ENCODE measurements at places on chromosomes 12 and 14. TPM values are rescaled to one million over a fixed set of nuclear protein-coding genes. Genes with fewer than 3 reads are reported as not detected.
A peak's percentile ranks its signal among the peaks of the same experiment; 100 is the strongest.

The RPAP3 gene
- total RNA-seq, result 21.0 TPM

The GNPNAT1 gene
- 14.2 TPM for total RNA-seq

The SERPINA5 gene
- 1.4 TPM for total RNA-seq

The PITPNM2 gene
- 6.6 TPM for total RNA-seq

The C12orf56 gene
- not detected for total RNA-seq

The RNASE7 gene
- not detected for total RNA-seq

The ARPC3 gene
- total RNA-seq, result 298 TPM

The SAMD15 gene
- 0.55 TPM for total RNA-seq

DNA sequence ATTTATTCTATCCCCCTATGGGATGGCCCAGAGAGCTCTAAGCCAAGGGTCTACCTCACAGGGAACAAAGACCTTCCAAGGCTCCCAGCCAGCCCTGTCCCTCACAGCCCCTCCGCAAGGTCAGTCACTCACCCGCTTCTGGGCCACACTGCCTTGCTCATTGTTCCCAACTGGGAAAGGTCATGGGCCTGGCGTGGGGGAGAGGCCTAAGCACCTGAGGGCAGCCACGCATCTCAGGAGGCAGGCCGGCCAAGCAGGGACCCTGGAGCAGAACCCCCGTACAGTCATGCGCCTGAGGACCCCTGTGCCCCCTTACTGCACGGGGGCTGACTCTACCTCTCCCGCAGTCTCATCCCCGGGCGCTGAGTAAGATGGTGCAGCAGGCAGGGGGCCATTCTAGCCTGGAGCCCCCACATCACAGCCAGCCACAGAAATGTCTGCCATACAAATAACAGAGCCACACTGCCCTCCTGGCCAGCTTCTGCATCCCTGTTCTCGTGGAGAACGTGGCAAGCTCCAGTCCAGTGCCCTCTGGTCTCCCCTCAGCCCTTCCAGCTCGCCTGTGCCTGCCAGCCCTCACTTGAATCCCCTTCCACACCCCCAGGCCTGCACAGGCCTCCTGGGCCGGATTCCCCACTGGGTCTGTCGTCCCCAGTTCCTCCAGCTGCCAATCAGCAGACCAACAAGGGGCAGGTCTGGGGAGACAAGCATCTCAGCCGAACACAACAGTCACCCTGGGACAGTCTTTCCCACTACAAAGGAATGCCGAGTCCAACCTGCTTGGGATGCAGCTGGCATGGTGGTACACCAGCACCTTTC, 16.3 kb downstream of the CCDC85C start:
- DNase-seq, result no peak

- peak; percentile 67 for DNase-seq
These were observed 106.0 kb upstream of the TMTC1 start for GRCh38 chr12:29889737-29890136.

DNA sequence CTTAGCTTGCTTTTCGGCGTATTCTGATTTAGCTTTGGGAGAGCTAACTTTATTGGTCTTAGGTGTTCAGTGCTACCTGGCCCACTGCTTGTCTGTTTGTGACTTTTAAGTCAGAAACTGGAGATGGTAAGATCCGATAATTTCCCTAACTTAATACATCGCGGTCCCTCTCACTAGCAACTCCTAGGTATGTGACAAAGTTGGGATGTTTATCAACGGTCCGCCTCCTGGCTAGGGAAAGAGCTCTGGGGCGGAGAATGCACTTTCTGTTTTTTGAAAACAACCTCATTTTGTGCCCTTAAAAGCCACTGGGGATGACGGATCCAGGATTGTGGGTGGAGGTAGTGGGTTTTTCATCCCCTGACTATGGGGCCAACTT, 1.2 kb downstream of the CDKN1B start:
- no peak for DNase-seq

GRCh38 chr14:95231966-95232633, 74.8 kb upstream of the DICER1 start:
- no peak for DNase-seq

DNA sequence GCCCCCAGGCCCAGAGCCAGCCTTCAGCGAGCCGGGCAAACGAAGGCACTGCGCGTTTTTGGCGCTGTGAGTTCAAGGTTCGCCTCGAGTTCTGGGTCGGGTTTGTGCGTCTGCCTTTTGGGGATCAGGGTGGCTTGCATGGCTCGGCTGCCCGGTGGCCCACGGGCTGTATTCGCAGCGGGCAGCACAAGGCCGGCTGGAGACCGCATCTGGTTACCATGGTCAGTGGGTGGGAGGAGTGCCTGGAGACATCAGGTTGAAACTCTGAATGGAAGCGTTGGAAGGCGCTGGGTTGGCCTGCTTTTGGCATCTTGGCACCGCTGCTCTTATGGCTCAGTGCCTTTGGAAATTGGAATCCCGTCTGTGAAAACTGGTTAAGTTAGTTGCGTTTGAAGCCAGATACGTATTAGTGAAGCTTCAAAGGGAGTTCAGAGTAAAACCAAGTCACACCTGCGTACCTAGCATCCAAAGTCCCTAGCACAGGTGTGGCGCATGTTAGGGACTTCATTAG, 50.9 kb downstream of the SNAPC1 start:
- no peak for DNase-seq

- DNase-seq, result no peak
These were observed 5.7 kb downstream of the RASAL1 start for GRCh38 chr12:113129664-113130456.

DNA sequence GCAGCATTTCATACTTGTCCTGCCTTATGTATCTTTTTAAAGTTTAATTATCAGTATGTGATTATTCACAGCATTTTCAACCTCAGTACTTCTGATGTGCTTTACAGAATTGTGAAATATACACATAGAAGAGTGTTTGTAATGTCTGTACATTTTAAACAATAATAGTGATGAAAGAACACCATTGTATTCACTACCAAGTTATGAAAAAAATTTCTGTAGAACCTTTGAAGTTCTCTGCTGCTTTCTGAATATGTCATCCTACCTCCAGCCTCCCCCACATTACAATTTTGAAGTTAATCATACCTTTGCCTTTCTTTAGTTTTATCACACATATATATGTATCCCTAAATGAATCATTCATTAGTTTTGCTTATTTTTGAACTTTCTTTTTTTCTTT, 24.8 kb downstream of the FRMD6 start:
- no peak for DNase-seq

- no peak for DNase-seq
These were observed 1341.3 kb downstream of the LRFN5 start for GRCh38 chr14:42947991-42948390.

DNA sequence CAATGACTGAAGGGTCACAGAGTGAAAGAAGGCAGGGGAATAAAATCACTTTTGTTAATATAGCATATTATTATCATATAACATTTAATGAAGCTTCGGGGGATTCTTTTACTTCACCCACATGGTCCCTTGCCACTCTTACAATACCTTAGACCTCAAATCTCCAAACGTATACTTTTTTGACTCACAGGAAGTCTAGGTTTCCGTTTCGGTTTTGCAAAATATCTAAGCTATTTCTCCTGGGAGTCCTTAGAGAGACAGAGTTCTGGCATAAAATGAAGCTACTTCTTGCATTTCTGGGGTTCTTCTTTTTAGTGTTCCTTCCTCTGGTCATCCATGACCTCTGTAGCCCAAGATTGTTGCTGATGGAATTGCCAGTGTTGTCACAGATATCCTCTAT, 590.5 kb upstream of the ATP2B1 start:
- DNase-seq, result no peak

DNA sequence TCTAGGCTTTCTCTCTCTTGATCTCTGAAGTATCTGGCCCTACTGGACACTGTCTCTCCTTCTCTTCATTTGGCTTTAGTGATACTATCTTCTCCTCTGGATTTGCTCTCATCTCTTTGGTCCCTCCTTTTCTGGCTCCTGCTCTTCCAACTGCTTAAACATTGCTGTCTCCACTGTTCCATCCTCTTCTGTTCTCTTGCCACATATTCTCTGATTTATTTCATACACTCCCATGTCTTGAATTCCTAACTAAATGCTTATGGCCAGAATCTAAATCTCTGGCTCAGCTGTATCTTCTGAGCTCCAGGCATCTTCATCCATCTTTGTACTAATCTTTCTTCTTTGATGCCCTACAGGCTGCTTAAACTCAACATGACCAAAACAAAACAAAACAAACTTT, 25.5 kb upstream of the PCED1B start:
- no peak for DNase-seq

- DNase-seq, result no peak
These were observed 159.8 kb downstream of the RPAP3 start for GRCh38 chr12:47545938-47546609.

- no peak for DNase-seq
These were observed 12.5 kb downstream of the PLEKHG6 start for GRCh38 chr12:6322969-6323339.

GRCh38 chr12:44015333-44015941, 179.6 kb downstream of the TMEM117 start:
- DNase-seq, result no peak

DNA sequence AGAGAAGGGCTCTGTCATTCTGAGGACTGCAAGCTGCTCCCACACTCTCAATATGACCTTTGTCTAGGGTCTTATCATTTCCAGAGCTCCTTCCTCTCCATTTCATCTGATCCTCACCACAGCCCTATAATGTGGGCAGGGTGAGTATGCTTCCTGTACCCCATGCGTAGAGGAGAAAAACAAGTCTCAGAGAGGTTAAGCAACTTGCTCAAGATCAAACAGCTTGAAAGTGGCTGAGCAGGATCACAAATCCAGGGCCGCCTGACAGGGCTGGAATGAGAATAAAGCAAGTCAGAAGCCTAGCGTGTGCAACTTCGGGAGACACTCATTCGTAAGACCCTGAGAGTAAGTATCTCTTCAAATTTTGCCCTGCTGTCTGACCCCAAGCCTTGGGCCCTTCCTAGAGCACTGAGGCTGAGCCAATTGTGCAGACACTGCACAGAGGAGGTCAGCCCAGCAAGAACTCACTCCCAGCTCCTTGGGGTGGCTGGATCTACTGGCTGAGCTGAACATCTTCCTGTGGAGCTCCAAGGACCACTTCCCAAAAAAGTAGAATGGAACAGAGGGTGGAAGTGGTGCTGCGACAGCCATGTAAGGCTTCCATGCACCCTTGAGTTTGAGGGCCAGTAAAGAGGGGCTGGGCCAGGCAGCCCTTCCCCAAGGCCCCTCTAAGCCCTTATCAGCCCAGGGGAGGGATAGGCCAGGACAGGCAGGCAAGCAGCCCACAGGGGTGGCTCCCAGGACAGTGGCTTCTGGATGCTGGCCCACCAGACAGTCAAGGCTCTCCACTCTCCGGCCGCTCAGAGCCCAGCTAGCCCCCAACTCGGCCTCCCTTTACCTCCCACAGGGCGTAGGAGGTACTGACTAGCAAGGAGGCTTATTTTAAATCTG, 10.5 kb downstream of the ZFP36L1 start:
- DNase-seq, result peak; percentile 65

DNA sequence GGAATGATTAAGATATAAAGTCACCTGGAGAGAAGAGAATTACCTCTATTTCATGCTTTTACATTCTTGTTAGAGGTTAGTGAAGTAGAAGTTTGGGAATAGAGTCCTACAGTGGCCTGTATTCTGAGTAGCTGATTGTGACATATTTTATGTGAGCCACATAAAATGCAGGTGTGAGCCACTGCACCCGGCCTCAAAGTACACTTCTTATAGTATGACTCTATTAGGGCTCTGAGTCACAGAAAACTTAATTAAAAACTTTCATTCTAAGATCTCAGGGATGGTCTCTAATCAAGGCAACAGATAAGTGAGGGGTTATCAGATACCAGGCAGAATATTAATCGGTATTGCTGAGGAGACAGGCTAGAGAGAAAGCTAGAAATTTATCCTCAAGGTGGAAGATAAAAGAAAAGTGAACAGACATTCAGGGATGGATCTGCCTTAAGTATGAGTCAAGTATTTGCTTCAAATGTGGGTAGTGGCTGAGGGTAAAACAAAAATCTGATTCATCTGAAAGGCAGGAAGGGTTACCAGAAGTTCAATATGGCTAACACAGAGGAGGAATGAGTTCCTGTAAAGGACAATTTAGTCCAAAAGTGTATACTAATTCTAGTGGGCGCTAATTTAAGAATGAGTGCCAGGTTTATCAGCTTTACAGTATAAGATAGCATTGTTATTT, 5.5 kb upstream of the G2E3 start:
- no peak for DNase-seq

- DNase-seq, result no peak
These were observed 182.7 kb downstream of the PCNX1 start for GRCh38 chr14:71089971-71090370.

- no peak for DNase-seq
These were observed 103.4 kb upstream of the RMST start for GRCh38 chr12:97359021-97359690.
